Epithelial cell of proximal tubule (primary cell): ENCODE measurements at places on chromosomes 2 and 18. TPM values are rescaled to one million over a fixed set of nuclear protein-coding genes. Genes with fewer than 3 reads are reported as not detected.

LHCGR gene
- not detected in 2 replicates for total RNA-seq

PKDCC gene
- 20.5 and 51.1 TPM in 2 replicates for total RNA-seq

SLC23A3 gene
- total RNA-seq = 0.06 TPM in 1 of 2 replicates, not detected in the other

MC2R gene
- total RNA-seq = not detected in 2 replicates

ZNF804A gene
- not detected in 2 replicates for total RNA-seq

TEKT4 gene
- not detected in 2 replicates for total RNA-seq

ASPRV1 gene
- total RNA-seq = 0.14 and 0.69 TPM in 2 replicates

KIF3C gene
- 26.3 and 30.1 TPM in 2 replicates for total RNA-seq

RGPD3 gene
- total RNA-seq = 0.29 and 0.46 TPM in 2 replicates

C2orf78 gene
- not detected in 2 replicates for total RNA-seq

BIN1 gene
- total RNA-seq = 99.0 and 103 TPM in 2 replicates

DSG1 gene
- not detected in 2 replicates for total RNA-seq

ITGB6 gene
- 35.3 and 50.4 TPM in 2 replicates for total RNA-seq

GRCh38 chr2:223442847-223443246, 159.3 kb downstream of the SCG2 start:
- no peak for DNase-seq

DNA sequence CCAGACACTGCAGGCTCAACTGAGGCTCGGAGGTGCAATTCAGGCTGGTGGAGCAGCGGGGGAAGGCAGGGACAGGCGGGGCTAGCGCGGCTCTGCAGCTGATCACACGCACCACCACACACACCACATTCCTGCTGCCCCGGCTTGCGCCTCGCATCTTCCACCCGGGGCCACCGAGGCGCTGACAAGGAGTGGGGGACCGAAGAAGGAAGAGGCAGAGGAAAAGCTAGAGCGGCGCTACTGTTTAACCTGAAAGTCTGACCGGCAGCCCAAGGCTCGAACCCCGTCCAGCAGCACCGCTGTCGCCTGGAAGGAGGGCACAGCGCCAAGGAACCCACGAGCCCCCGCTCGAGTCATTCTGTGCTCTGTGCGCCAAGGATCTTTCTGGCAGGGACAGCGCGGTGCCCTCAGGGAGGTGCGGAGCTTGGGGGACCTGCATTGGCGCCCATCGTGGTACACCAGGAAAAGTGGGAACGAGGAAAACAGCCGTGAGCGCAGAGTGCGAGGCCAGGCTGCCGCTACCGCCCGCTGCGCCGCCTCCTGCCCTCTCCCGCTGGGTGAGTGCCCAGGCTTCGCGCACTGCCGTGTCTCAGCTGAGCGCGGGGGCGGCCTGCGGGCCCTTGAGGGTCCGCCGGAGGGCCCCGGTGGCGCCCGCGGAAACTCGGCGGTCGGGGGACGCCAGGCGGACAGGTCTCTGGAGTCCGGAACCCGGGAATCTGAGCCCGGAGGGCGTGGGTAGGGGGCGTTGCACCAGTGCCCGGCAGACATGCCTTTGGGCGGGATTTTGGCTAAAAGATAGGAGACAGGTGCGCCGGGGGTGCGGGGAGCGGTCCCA, 860 bp upstream of the KCNJ3 start:
- DNase-seq = no peak

DNA sequence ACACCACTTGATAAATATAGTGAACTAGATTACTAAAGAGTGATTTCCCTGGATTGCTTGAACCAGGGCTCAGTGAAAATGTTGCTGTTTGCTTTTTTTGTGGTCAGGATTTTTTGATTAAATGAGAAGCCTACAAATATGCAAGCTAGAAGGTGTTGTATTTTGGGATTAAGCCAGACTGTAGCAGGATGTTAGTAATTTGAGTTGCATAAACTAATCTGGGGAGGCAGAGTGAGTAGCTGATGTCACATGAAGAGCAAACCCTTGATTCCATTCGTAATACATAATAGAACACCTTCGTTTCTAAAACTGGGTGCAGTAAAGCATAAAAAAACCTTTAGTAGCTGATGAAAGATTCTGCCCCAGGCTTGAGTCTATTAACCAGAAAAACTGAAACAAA, 32.0 kb downstream of the NEDD4L start:
- DNase-seq = no peak

GRCh38 chr2:27522400-27522945, 25.8 kb downstream of the GCKR start:
- DNase-seq = no peak

GRCh38 chr2:200086911-200087310, 131.5 kb downstream of the MAIP1 start:
- no peak for DNase-seq

- no peak for DNase-seq
Measured at GRCh38 chr2:19046986-19047780, 311.2 kb downstream of the OSR1 start.

DNA sequence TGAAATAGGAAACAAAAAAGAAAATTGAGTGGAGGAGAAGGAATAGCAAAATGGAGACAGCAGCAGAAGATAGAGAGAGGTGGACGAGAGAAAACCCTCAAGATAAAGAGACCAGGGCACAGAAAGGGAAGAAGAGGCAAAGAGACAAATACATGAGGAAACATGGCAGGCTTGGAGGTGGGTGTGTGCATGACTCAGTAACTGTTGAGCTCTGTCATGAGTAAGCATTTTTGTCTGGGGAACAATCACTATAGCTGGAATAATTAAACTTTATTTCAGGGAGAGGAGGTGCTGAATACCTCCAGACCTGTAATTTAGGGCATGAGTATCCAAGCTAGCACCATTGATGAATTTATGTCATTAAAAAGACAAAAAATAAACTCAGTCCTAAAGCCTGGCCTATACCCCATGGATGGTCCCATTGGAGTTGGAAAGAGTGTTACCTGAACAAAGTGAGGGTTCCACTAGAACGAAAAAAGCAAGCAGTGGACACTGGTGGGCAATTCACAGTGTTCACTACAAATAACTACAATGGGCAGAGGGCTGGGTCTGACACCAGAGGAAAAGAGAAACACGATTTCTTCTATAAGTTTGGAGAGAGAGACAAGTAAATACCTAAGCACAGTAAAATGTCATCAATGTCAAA, 145.5 kb downstream of the ADCYAP1 start:
- DNase-seq = no peak

- peak; percentile 76 for DNase-seq
Measured at GRCh38 chr2:164599954-164600589, 21.2 kb downstream of the GRB14 start.

- DNase-seq = no peak
Measured at GRCh38 chr18:3513481-3513880, 63.5 kb downstream of the TGIF1 start.

DNA sequence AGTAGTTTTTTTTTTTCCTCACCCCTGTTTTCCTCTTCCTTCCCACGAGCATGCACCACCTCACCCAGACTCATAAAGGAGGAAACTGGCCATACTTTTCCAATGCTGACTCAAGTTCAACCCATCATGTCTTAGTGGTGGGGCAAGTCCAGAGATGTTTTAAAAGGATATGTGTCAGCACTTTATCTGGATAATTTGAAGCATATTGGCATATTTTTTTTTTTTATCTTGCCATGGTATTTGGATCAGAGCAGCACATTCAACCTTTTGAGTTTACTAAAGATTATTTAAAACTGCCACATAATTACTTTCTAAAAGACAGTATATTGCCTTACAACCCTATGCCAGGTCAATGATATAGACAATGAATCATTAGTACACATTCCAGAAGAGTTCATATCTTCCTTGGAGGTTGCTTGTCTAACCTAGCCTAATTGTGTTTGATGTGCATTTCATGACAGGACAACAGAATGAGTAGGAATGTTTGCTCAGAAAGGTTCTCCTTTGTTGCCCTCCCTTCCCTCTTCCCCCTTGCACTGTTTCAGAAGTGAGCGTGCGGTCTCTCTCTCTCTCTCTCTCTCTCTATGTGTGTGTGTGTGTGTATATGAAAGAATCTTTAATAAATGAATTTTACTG, 950.7 kb upstream of the FAM98A start:
- DNase-seq = no peak

DNA sequence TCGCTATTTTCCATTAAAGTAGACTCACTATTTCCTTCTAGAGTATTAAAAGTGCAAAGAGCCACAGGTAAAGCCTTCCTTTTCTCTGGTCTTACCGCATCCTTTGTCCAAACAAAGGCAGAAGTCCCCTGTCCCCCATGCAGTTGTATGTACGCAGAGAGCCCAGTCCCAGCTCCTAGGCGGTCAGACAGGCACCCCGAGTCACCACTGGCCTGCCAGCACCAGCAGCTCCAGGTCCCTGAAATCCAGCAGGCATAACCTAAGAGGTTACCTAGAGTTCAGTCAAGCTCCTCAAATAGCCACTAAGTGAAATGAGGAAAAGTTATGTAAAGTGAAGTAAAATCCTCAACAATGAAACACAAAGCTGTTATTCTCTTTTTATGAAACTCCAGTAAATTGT, 60.4 kb upstream of the TWIST2 start:
- DNase-seq = no peak

GRCh38 chr2:232319803-232320442, 58.6 kb upstream of the ALPP start:
- DNase-seq = no peak

GRCh38 chr2:217756375-217757107, 246.3 kb downstream of the TNS1 start:
- DNase-seq = no peak

DNA sequence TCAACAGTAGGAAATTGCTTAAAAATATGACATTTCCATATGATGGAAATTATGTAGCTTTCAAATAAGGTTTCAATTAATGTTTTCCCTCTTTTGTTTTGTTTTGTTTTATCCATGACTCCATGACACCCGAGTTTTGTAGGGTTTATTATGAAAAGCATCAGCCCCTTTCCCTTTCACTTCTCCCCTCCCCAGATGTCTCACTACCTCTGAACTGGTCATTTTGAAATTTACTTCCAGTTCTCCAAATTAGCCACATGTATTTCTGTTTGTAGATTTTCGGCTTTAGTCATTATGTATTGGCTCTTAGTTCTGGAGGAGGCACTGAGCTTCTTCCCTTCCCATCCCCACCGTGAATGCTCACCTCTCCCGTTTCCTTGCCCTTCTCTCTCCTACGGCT, 18.6 kb upstream of the VPS4B start:
- DNase-seq = no peak

DNA sequence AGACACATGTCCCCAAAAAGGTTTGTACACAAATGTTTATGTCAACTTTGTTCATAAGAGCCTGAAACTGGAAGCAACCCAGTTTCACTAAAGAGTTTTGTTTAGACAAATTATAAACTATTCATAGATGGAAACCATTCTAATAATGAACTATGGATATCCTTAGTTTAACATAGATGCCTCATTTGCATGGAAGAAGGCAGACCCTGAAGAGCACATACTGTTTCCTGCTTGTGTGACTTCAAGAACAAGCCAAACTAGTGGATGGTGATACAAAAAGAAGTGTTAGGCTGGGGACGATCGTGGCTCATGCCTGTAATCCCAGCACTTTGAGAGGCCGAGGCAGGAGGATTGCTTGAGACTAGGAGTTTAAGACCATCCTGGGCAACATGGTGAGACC, 48.1 kb downstream of the ACOXL start:
- no peak for DNase-seq

- DNase-seq = no peak
Measured at GRCh38 chr2:214504599-214505376, 93.9 kb downstream of the VWC2L start.

GRCh38 chr2:3279236-3279960, 98.2 kb downstream of the EIPR1 start:
- no peak for DNase-seq

GRCh38 chr2:24082787-24083566, 1.7 kb downstream of the TP53I3 start:
- no peak for DNase-seq

DNA sequence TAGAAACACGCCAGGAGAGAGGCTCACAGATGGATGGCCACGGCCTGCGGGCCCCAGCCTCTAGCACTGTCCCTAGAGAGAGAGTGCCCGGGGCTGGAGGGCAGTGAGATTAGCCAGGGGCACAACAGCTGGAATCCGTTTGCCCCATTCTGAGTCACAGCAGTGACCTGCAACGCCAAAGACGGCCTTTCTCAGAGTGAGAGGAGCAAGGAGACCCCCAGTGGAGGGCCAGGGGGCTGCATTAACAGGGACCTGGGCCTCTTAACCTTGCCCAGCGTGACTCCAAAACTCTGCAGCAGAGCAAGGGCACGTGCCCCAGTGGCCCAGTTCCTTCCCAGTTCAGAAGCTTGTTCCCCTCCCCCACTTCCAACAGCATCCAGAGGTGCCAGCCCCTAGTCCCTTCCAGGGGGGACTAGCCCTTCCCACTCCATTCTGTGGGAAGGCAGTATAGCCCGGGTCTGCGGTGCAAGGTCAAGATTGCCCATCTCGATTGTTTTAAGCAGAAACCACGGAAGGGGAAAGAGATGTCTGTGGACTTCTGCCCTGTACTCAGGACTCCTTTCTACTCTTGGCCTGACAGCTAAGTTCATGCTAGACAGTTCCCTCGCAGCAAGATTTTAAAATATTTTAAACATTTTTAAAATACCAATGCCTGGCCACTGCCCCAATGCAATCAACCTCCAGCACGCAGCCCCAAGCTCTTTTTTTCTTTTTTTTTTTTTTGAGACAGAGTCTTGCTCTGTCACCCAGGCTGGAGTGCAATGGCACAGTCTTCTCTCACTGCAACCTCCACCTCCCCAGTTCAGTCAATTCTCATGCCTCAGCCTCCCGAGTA, 50.9 kb upstream of the BIN1 start:
- DNase-seq = no peak

GRCh38 chr2:52454962-52455361, 1312.6 kb upstream of the CHAC2 start:
- no peak for DNase-seq

- DNase-seq = no peak
Measured at GRCh38 chr2:211823886-211824479, 714.6 kb downstream of the ERBB4 start.

- no peak for DNase-seq
Measured at GRCh38 chr2:46863882-46864281, 51.7 kb downstream of the MCFD2 start.

DNA sequence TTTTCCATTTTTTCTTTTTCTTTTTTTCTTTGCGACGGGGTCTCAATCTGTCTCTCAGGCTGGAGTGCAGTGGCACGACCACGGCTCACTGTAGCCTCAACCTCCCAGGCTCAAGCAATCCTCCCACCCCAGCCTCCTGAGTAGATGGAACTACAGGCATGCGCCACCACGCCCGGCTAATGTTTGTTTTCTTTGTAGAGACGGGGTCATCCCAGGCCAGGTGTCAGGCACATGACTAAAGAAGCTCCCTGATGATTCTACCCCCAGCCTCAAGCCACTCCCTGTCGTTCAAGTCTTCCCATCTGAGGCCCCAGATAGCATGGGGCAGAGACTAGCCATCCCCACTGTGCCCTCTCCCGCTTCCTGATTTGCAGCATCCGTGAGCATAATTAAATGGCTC, 9.8 kb upstream of the FZD5 start:
- DNase-seq = no peak

GRCh38 chr2:207724113-207724512, 12.7 kb downstream of the CCNYL1 start:
- no peak for DNase-seq

DNA sequence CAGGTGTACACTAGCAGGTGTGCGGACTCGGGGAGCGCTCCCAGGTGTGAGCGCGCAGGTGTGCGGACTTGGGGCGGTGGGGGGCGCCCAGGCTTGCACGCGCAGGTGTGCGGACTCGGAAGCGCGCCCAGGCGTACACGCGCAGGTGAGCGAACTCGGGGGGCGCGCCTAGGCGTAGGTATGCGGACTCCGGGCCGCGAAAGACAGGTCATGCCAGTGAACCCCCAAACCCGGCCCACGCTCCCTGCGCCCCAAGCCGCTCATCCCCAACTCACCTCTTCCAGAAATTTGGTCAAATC, 342 bp downstream of the CYB5A start:
- DNase-seq = no peak

- no peak for DNase-seq
Measured at GRCh38 chr2:49255409-49255971, 101.2 kb upstream of the FSHR start.
